ENCODE measurements at places on chromosomes 1 and 21. TPM values are rescaled to one million over a fixed set of nuclear protein-coding genes. Genes with fewer than 3 reads are reported as not detected.

DNA sequence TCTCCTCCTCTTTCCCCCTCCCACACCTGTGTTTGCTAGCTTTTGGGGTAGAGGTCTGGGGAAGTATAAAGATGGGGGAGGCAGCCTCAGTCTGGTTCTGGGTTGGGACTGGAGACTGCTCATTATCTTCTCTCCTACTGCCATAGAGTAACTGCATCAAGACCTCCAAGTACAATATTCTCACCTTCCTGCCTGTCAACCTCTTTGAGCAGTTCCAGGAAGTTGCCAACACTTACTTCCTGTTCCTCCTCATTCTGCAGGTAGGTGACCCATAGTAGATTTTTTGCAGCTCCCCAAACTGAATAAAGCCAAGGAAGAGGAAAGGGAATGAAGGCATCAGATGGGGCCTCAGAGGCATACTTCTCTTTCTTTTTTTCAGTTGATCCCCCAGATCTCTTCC lies 5.3 kb downstream of the ATP8B2 start:
- no peak for DNase-seq

GRCh38 chr1:89904219-89904980 lies 83.6 kb downstream of the LRRC8D start:
- DNase-seq: no peak

Gene INSRR
- total RNA-seq: 0.09 TPM

DNA sequence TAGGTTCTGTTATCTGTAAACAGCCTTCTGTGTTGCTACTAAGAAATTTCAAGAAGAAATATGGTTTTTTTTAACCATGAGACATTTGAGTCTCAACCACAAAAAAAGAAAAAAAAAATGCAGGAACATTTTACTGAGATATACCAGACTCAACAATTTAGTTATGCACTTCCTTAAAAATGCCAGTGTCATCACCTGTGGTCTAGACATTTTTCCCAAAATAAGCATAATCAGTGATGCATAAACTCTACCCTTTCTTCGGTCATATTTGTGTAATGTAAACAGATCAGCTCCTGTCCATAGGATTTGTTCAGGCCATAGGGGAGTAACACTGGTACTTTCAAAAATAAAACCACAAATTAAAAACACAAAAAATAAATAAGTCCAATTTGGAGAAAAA lies 122.6 kb upstream of the TNFSF4 start:
- DNase-seq: no peak

DNA sequence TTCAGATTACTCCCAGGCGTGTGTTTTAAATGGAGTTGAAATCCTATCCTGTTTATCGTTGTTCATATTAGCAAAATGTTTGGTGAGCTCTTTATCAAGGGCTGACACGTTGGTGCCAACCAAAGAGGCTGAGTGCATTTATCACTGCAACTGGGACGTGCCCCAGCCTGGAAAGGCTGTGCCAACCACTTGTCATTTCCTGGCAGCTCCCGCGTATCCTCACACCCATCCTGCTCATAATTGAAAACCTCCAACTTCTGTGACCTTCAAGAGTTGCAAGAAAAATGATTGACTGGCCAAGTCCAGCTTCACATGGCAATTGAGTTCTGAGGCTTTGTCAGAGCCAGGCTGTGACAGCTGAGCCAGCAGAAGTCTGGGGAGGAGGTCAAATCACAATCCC lies 43.7 kb upstream of the KCNA3 start:
- no peak for DNase-seq

DNA sequence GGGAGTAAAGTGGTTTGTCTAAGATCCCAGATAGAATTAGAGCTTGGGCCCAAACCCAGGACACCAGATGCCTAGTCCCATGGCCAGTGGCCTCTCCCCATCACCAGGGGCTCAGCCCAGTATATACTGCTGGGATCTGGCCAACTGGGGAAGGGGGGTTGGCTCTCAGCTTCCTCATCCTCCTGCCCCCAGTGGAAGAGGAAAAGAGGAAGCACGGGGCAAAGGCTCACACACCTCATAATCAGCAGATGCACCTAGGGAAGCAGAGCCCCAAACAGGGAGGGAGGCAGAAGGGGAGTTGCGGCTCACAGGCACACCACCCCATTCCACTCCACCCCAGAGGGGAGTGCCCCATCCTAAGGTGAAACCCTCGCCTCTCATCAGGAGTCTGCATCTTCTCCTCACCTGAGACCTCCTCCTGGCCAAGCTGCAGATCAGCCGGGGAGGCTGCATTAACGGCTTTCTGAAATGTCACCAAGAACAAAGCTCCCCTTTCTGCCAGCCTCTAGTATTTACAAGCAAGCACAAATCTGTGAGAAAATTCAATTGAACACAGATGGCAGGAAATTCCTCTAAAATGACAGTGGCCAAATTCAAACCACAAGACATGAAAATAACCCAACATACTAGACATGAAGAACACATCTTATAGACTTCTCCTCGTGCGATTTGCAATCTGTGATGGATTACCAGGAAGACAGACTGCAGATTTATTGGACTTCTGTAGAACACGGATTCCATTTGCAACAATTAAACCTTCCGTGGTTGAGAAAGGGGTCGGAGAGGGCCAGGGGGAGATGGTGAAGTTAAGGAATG lies 82.8 kb downstream of the GLIS1 start:
- DNase-seq: no peak

GRCh38 chr1:84585803-84586202 lies 11.6 kb upstream of the CTBS start:
- DNase-seq: no peak

Gene UBXN10
- 1.7 TPM for total RNA-seq
